NCI-H1436 treated with DMSO at 0.1 percent for 48 hours (cell line): ENCODE measurements at places on chromosomes 4 and X.

DNA sequence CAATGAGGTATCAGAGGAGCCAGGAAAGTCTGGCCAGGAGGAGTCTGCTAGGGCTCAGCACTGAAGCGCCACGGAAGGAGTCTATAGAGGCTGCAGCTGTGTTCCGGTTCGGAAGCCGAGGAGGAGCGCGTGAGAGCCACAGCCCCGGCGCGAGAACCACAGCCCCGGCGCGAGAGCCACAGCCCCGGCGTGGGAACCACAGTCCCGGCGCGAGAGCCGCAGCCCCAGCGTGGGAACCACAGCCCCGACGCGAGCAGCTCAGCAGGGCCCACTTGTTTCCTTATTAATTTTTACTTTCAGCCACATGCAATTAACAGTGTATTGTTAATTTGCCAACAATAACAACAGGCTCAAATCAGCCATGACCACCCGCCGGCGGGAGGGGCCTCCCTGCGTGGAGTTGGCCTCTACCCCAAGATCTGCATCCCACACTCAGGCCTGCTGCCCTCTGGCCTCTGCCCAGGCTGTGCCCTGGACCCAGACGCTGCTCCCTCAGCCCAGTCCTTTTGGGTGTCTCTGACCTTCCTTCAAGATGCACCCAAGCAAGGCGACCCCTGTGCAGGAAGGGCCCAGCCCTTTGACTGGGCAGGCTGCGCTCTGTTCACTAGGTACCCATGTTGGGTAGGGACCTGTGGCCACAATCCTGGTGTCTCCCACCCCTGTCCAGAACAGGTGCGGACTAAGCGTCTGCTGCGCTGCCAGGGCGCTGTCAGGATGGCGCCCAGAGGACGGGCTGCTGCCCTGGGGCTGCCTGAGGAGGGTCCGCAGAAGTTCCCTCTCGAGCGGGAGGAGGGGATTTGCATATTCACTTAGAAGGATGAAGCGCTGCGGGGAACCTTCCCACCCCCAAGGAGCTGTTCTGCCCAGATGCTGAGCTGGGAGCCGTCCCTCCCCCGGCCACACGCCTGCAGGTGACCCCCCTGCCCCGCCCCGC, 113.8 kb downstream of the ADRA2C start:
- DNase-seq: no peak

- DNase-seq: no peak
Observed at GRCh38 chr4:184471881-184472613, 2.3 kb downstream of the IRF2 start.

DNA sequence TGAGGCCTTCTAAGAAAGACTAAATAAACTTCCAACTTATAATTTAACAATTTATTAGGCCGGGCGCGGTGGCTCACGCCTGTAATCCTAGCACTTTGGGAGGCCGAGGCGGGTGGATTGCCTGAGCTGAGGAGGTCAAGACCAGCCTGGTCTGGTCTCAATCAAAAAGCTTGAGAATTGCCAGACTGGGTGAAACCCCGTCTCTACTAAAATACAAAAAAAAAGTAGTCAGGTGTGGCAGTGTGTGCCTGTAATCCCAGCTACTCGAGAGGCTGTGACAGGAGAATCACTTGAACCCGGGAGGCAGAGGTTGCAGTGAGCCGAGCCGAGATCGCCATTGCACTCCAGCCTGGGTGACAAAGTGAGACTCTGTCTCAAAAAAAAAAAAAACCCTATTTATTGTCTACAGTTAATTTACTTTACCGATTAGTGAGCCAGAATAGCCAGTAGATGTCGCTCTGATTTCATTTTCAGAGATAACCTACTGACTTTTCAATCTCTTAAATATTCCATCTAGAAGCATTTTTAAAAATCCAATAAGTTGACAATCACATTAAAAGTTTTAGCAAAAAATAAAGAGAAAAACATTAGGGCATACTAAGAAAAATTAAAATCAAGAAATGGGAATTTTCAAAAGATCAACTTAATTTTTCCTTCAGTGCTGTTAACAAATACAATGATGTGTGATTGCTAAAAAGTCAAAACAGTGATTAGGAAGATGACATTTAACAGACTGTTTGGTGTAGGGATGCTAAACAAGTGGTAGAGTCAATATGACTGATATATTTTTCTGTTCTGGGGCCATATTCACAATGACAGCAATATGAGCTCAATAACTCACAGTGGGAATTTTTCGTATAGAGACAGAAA, 4.3 kb upstream of the SHROOM3 start:
- no peak for DNase-seq

DNA sequence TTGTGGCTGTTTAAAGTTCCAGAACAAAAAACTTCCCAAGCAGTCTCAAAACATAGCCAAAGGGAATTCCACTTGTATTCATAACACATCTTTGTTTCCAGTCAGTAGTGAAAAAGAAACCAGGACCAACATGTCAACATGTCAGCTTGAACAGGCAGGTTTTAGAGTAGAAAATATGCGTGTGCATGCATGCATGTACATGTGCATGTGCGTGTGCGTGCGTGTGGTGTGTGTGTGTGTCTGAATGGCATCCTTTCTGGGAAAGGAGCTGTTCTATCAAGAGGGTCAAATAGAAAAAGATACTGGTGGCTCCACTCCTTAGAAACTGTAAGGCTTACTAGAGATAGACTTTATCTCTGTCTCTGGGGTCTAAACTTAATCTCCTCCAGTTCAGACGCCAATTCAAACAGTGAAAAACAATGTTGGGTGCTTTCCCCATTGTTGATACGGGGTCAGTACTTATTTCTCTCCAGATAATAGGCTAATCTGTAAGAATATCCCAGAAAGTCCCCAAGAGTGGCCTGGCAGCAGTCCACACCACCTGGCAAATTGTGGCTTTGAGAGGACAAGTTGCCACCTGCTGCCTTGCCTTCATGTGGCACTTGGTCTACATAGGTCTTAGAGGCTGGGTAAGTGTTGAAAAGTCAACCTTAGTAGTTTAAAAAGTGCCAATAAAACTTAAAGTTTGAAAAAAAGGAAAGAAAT, 110.4 kb downstream of the SCD5 start:
- no peak for DNase-seq

DNA sequence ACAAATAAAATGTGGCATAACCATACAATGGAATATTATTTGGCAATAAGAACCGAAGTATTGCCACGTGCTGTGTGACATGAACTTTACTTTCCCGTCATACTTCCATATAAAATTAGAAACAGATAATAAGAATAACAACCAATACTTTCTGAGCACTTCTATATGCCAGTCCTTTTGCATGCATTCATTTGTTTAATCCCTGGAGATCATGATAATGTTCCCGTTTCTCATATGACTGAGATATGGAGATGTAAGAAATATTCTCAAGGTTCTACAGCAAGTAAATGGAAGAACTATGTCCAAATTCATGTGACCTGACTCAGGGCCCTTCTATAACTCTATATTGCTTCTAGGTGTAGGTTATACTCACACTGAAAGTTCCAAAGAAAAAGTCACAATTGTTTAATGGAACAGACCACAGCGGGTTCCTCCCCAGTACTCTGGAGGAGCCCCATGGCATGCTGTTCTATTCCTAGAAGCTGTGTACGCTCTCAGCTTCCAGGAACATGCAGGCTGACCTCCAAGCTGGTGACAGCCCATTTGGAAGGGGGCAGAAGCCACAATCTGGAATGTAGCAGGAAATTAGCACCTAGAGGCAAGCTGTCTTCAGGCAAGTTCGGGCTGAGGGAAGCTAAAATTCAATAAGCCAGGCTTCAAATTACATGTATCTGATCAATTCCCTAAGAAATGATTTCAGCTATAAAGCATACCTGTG, 31.5 kb downstream of the QDPR start:
- no peak for DNase-seq

DNA sequence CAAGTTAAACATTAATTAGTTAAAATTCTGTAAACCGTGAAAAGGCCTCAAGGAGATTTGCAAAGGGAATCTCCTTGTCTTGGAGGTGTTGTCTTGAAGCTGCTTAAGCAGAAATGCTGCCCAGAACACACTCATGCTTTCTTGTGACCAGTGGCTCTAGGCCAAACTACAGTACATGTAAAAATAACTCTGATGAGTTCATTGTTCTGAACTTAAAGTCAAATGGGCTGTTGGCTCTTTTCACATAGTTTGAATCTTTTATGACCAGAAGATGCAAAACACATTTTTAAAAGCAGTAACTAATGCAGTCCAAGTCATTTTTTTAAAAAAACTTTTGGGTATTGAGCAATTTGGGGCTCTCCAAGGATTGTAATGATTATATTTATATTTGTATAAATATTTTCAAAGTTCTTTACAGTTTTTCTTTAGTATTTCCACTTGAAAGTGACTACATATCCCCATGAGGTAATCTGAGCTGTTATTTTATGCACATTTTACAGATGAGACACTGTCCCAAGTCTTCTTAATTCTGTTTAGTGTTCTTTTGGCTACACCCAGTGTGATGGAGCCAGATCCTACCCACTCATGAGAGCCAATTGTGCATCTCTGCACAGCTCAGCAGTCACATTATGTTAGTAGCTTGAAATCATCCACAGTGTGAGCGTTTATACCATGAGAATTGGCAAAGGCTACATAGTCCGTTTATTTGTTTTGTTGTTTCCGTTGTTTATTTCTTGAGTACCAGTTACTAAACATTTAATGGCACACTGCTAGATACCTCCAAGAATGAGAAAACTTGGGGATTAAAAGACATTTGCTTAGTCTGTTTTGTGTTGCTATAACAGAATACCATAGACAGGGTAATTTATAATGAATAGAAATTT, 112.8 kb upstream of the ATXN3L start:
- no peak for DNase-seq

- no peak for DNase-seq
Observed at GRCh38 chr4:186351668-186352194, 85.7 kb downstream of the F11 start.

- DNase-seq: no peak
Observed at GRCh38 chr4:126719852-126720251, 912.9 kb upstream of the INTU start.

GRCh38 chr4:185421366-185422124, 4.2 kb downstream of the UFSP2 start:
- DNase-seq: no peak

GRCh38 chr4:55303760-55304165, 42.3 kb upstream of the SRD5A3 start:
- no peak for DNase-seq

DNA sequence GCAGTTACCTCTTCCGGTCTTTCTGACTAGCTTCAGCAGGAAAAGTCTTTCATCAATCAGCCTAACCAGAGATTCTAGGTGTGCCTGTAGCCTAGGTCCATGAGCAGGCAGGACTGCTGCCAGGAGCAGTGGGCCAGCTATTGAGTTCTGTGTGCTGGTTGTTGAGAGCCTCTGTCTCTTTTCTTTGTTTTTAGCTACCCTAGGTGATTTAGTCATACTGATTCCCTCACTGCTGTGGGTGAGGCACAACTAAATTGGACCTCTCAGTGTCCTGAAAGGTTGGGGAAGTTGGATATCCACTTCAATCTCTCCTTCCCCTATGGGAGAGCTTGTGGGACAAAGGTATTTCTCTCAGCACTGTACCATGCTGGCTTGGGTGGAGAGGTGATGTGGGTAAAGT, 354.9 kb downstream of the GPAT3 start:
- DNase-seq: no peak

DNA sequence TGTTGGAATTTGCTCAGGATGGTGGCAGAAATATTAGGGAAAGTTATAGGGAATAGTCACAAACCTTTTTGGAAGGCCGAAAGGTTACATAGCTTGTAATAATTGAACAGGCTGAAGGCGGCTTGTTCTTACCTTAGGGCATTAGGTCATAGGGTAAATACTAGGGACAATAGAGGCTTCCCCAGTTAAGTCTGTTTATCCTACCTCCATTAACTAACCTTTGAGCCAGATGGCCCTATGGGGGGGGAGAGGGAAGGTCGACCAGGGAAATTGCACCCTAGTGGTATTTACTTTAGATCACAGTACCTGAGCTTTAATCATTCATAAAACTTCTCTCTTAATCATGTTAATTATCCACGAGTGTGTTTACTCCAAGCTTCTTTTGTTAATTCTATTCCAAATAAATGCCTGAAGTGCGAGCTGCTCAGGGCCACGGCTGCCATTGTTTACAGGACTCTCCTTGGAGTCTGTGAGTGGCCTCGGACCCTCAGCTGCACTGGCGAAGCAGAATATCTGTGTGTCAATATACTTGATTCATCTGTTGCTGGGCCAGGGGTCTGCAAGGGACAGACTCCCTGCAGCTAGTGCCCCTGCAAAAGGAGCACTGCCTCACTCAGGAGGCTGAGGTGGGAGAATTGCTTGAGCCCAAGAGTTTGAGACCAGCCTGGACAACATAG, 22.9 kb downstream of the PAGE2 start:
- DNase-seq: no peak

- no peak for DNase-seq
Observed at GRCh38 chr4:111210595-111210994, 587.7 kb upstream of the PITX2 start.

DNA sequence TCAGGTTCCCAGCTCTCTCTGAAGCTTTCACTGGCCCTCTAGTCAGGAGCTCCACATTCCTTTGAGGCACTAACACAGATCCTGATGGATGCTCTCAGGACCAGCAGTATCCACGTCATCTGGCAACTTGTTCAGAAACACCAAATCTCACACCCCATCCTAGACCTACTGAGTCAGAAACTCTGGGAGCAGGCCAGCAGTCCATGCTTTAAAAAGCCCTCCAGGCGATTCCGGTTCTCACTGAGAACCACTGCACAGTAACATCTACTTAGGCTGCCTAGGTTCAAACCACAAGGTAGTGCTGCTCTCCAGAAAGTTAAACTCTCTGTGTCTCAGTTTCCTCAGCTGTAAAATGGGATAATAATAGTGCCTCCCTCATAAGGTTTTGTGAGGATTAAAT, 55.3 kb downstream of the CCDC158 start:
- no peak for DNase-seq

DNA sequence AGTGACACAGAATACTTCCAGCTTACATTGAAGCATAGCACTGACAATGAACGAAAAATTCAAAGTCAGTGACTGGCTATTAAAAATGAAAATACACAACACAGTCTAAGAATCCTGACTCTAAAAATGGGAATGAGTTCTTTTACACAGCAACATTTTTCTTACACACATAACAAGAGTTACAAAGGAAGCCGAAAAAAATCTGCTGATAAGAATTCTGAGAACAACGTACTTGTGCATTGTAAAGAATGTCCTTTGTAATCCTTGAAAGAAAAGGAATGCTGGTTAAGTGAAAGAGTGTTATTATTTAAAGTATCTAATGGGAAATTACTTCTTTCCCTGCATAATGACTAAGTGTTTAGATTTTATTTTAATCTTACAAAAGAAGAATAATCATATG, 199.4 kb downstream of the PRDM5 start:
- DNase-seq: no peak

GRCh38 chr4:83889802-83890201, 353.9 kb downstream of the GPAT3 start:
- DNase-seq: no peak
